ENCODE measurements at places on chromosomes 16 and 17.

DNA sequence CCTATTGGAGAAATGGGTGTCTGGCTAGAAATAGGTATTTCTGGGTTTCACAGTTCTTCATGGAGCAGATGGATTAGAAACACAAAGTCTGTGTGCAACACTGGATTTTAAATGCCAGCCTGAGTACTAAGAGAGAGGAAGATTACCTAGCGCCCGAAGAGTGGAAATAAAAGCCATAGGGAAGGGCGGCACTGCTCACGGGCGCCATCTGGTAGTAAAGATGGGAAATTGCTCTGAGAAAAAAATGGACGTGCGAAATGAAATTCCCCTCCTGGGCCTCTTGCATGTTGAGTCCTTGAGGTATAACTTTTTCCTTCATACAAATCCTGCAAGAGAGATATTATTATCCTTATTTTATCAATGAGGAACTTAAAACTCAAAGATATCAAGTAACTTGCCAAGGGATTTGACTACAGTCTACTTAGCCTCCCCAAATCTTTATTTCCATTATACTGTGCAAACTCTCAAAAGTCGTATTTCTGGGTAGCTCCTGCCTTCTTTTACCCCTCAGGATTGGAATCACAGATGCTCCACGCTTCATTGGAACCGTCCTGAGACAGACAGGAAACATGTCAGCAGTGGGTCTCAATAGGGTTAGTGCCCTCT, 72.8 kb downstream of the MMD start:
- DNase-seq = no peak

DNA sequence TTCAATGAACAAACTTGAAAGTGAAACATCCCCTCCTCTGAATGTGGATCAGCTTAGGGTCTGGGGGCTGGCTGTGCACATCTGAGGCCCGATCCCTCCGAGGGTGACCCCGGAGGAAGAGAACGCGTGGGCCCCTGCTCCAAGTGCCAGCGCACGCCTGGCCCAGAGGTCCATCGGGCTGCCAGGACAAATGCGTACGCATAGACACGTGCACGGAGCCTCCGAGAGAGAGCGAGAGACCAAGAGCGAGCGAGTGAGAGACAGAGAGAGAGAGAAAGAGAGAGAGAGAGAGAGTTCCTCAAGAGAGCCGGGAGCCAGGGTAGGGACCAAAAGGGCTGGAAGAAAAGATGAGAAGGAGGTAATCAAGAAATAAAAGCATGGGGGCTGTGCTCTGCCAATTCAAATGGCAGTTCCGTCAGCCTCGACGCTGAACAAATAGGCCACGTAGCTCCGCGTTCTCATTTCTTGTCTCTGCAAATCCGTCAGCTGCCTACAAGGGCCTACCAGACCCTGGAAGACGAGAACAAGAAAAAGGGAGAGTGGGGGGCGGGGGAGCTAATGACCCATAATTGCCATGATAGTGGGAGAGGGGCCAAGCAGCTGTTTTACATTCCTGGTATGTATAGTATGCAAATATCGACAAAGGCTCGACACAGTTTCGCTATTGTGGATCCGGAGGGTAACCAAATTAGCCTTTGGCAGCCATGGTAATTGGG, 435.3 kb upstream of the ZFHX3 start:
- no peak for DNase-seq

GRCh38 chr16:19861133-19861532, 23.5 kb downstream of the GPRC5B start:
- no peak for DNase-seq

GRCh38 chr17:69461951-69462369, 47.5 kb downstream of the MAP2K6 start:
- DNase-seq = no peak

DNA sequence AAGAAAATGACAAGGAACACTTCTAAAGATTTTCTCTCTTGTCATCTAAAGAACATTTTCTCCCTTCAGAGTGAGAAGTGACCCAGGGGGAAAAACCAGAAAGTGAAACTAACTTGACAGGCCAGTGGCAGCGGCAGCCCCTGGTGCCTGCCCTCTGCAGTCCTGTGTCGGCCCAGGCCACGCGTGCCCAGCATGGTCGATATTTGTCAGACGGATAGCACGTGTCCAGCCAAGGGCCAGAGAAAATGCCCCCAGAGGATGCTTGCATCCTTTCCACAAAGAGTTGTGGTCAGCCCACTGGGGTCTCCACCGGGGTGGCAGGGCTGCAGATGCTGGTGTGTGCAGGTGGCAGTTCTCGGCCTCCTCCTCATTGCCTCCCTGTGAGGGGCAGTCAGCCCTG, 176.6 kb downstream of the RAB11FIP4 start:
- DNase-seq = no peak

DNA sequence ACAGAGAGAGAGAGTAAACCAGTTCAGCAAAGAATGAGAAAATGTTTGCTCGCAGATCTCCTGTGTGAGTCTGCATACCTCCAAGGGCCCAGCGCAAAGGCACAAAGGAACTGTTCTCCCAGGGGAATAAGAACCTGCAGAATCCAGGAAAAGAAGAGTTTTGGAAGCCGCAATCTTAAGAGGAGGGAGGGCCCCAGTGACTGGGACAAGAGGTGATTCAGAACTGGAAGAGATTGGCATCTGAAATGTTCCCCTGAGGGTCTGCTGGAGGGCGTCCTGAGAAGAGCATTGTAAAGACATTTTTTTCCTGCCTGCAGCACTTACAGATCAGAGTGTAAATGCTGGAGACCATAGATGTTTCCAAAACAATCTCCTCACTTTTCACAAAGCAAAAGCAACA, 6.1 kb downstream of the ATMIN start:
- DNase-seq = no peak

- DNase-seq = no peak
Observed at GRCh38 chr17:39702901-39703893, 3.3 kb downstream of the ERBB2 start.

DNA sequence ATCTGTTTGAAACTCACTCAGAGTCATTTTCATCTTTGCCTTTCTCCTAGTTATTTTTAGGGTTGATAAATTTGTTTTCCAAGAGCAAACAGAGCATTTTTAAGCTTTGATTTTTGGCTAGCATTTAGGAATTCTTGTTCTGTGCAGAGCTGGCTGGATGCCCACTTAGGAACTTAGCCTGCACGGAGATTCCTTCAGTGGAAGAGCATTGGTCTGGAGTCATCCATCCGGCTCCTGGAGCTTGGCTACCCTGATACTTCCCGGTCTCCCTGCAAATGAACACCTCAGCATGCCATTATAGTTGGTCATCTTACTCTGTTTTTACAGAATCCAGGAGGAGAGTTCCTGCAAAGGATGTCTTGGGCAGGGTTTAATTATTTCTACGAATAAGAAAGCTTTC, 57.1 kb downstream of the SPECC1 start:
- no peak for DNase-seq

All from stimulated activated naive CD4-positive, alpha-beta T cell treated with Interleukin-2 at 50 U/mL for 16 hours (primary cell).